ENCODE measurements at places on chromosomes 12 and 14.

DNA sequence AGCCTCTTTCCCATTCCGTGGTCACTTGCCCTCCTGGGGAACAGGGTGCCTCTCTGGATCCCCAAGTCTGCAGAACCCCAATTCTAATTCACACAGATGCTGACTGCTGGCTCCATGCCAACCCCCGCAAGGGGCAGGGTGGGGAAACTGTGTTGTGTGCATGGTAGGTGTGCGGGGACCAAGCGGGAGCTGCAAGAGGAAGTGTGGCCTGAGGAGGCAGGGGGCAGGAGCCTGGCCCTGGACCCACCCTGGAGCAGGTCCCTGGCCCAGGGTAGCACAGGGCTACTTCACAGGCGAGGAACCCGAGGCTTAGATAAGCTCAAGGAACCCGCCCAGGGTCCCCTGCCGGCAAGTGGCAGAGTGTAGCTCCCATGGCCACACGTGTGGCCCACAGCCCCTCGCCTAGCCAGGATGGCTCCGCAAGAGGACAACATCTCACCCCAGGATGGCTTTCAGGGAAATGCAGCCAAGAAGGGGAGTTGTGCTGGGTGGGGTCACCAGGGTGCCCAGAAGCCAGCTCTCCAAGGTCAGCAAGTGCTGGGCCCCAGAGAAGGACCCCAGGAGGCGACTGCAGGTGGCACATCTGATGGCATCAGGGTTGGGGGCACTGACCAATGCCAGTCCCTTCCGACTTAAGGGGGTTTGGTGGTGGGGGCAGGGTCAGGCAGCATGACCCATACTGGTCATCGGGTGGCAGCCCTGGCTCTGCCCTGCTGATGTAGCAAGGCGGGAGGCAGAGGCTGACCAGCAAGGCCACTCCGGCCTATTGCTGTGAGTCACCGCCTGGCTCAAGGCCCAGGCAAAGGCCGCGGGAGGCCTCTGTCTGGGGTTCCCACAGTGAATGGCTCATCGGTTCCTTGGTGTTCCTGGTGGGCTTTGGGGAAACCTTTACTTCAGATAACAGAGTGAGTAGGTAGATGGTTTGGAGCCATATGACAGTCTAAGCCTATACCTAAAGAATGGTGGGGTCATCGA is 37.3 kb upstream of the EML1 start:
- no peak for DNase-seq

- DNase-seq = peak; percentile 26
These were observed 178.5 kb upstream of the OR4E1 start for GRCh38 chr14:21852061-21852664.

DNA sequence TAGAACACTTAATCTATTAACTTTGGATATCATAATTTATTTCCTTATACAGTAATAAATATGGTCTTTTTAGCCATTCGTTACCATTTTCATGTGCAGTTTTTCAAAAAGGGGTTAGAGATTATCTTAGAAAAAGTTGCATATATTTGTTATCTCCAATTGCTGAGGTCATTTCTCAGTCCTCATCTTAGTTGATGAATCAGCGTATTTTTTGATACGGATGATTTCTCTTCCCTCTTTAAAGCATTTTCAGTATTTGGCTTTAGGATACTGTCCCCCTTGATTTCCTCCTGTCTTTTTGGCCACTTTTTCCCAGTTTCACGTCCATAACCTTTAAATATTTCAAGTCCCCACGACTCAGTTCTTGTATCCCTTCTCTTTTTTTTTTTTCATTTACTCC is 21.8 kb downstream of the DNAL1 start:
- DNase-seq = no peak

DNA sequence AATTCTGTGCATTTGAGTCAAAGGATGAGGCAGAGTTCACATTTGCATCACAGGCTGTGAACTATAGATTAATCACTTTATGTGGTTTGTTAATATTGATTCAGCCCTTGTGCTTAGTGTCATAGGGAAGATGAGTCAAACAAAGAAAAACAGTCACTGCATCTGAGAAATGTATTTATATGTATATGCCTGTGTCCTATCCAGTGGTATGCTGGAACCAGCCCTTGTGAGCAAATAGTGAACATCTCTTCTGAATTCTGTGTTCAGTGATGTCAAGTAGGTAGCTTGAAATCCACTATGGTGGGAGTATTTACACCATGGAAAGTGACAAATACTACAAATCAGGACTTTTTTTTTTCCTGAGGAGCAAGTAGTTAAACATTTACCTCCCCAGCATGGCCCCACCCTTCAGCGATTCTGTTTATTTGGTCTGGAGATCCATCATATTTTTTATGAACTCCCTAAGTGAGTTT is 128.5 kb downstream of the HMGA2 start:
- no peak for DNase-seq

Data from left kidney (tissue), 8 donors.